HepG2 (cell line): ENCODE measurements at places on chromosomes 12 and 14. TPM values are rescaled to one million over a fixed set of nuclear protein-coding genes. Genes with fewer than 3 reads are reported as not detected.

Gene FAR2
- total RNA-seq = not detected in 2 replicates

Gene GPX2
- total RNA-seq = 674 and 839 TPM in 2 replicates

Gene MYO1H
- not detected in 2 replicates for total RNA-seq

Gene REP15
- 0.64 and 1.0 TPM in 2 replicates for total RNA-seq

- DNase-seq = no peak
- H3K4me1 ChIP-seq = no peaks in the 10 kb centered on the region
- no peaks in the 10 kb centered on the region for H3K36me3 ChIP-seq
- H3K4me3 ChIP-seq = no peak overlapping the region
- H3K27ac ChIP-seq = no peak overlapping the region
Observed at GRCh38 chr14:72000907-72001306, 68.7 kb downstream of the RGS6 start.

DNA sequence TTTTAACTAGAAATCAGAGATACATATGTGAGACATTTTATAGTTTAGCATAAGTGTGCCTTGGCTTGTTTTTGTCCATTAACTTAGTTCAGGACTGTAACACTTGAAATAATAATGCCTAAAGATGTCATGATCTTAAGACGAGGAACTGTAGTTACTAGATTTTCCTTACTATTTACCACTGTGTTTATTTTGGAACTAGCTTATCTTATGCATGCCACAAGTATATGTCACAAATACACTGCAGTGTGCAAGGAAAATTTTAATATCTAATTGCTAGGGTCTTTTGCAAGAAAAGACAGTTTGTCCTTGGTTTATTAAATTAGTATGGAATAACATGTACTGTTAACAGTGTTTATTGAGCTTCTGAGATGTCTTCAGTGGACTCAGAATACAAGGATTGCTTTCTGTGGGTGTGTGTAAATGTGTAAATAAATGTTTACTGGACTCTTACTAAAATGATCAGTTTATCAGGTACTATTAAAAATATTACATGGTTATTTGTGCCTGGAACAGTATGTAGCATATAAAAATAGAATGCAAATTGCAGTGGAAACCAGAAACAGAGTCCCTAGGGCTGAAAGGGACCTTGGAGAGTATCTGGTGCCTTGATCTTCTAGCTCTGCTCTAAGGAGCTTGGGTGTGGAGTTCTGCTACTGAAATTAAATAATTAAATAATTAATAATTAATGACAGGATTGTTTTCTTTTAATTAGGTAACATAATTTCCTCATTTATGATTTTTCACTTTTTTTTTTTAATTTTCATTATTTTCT is 58.1 kb downstream of the FGD4 start:
- H3K4me1 ChIP-seq = peaks cover 29% of the 10 kb centered on the region
- no peak overlapping the region for H3K4me3 ChIP-seq
- no peaks in the 10 kb centered on the region for H3K36me3 ChIP-seq
- no peak overlapping the region for H3K27ac ChIP-seq
- no peak for DNase-seq
- no peaks in the 10 kb centered on the region for H3K27me3 ChIP-seq

GRCh38 chr14:56715938-56716337 is 94.3 kb downstream of the OTX2 start:
- H3K27ac ChIP-seq = no peak overlapping the region
- peaks cover 13% of the 10 kb centered on the region for H3K4me1 ChIP-seq
- no peak overlapping the region for H3K4me3 ChIP-seq
- no peaks in the 10 kb centered on the region for H3K36me3 ChIP-seq
- DNase-seq = no peak

DNA sequence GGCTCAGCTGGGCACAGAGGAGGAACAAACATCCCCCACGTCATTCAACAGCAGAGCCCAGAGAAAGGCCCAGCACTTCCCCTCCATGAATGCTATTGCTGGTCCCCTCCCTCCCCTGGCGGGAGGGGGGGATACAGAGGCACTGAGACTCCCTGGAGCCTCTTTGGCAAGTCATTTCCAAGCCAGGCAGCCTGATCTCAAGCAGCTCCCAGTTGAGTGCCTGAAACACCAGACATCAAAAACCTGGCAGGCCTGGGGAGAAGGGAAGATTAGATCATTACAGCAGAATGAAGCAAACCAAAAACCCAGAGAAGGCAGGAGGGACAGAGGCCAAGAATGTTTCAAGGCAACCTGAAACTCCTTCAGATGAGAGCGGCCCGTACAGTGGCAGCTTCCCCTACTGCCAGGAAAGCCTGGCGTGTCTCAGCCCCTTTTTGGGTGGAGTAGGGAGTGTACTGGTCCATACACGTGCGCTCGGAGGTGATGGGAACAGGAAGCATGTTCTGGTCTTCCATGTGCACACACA is 92.1 kb downstream of the LRRC74A start:
- no peak overlapping the region for H3K27ac ChIP-seq
- no peak overlapping the region for H3K4me3 ChIP-seq
- H3K4me1 ChIP-seq = peaks cover 50% of the 10 kb centered on the region
- DNase-seq = no peak
- H3K27me3 ChIP-seq = peaks cover 3% of the 10 kb centered on the region; the same call in 1 of the 2 replicates

GRCh38 chr14:73283608-73284379 is 46.5 kb downstream of the PAPLN start:
- no peak overlapping the region for H3K27ac ChIP-seq
- H3K4me1 ChIP-seq = peaks cover 12% of the 10 kb centered on the region
- DNase-seq = no peak
- no peaks in the 10 kb centered on the region for H3K27me3 ChIP-seq
- H3K4me3 ChIP-seq = no peak overlapping the region

DNA sequence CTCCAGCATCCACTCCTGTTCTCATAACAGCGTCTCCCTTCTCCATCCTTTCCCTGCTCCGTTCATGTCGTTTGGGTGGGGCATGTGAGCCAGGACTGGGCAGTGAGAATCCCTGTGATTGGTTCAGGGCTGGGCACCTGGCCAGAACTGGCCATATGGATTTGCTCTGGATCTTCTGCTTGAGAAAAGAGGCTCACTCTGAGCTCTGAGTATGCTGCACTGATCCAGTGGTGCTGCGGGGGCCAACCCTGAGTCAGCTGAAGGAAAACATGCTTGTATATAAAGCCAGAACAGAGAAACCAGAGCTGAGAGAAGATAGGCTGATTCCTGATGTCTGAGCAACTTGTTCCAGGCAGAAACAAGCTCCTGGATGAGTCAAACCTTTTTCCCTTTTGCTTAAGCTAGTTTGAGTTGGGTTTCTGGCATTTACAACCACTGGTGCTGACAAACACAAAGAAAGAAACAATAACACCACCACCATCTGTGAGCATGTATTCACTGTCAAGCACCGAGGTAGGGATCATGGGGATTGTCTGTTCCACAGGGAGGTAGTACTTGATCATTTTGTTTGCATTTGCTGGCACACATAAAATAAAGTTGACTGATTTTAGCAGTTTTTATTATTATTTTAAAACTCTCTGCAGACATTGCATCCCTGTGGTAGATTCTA is 14.0 kb upstream of the HPD start:
- peaks cover 29% of the 10 kb centered on the region for H3K4me1 ChIP-seq
- no peaks in the 10 kb centered on the region for H3K36me3 ChIP-seq
- H3K27me3 ChIP-seq = no peaks in the 10 kb centered on the region
- H3K27ac ChIP-seq = peak overlapping the region; percentile 26

DNA sequence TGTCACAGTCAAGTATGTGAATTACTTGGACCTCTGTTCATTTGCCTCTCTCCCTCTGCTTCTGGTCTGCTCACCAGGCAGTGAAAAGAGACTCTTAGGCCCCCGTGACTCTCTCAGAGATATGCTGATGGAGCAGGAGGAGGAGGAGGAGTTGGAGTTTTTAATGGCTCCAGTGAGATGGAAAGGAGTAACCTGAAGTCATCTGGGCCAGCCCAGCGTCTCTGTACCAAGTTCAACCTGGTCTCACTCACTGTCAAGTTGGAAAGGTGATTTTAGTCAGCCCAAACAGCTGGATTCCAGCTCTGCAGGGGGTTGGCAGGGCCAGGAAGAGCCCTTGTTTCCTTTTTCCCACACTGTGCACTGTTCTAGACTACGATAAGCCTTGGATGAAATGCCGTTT is 48.6 kb downstream of the SH2B3 start:
- no peak overlapping the region for H3K4me3 ChIP-seq
- no peak for DNase-seq
- no peaks in the 10 kb centered on the region for H3K27me3 ChIP-seq
- peaks cover 41% of the 10 kb centered on the region for H3K36me3 ChIP-seq
- H3K27ac ChIP-seq = no peak overlapping the region

DNA sequence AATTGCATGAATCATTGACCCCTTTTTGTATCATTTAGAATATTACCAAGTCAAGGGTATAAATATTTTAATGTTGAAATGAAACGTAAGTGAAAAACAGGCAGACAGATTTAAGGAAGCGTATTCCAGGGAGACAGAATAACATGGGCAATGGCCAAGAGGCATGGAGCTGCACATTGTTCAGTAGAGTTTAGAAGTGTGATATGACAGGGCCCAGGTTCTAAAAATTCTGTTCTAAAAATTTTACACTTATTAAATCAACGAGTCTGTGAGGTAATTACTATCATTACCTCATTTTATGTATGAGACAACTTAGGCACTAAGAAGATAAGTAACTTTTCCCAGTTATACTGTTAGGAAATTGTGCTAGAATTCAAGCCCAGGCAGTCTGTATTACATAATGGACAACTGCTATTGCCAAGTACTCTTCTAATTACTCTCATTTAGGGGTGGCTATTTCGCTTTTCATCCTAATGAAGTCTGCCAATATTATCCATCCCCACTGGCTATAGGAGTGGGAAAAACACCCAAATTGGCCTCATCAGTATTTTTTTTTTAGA is 103.2 kb upstream of the NAV3 start:
- no peaks in the 10 kb centered on the region for H3K4me1 ChIP-seq
- no peaks in the 10 kb centered on the region for H3K36me3 ChIP-seq
- no peaks in the 10 kb centered on the region for H3K27me3 ChIP-seq
- DNase-seq = no peak

GRCh38 chr12:108047071-108047550 is 82.0 kb upstream of the WSCD2 start:
- no peak overlapping the region for H3K27ac ChIP-seq
- H3K4me1 ChIP-seq = no peaks in the 10 kb centered on the region
- no peaks in the 10 kb centered on the region for H3K36me3 ChIP-seq
- H3K27me3 ChIP-seq = peaks cover 4% of the 10 kb centered on the region; the same call in 2 of the 3 replicates

DNA sequence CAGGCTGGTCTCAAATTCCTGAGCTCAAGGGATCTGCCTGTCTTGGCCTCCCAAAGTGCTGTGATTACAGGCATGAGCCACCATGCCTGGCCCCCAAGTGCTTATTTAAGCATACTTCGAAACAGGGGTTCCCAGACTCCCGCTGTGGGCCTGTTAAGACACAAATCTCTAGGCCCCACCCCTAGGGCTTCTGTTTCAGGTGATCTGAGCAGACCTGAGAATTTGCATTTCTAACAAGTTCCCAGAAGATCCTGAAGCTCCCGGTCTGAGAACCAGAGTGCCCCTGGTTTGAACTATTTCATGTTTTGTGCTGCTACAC is 25.0 kb downstream of the GCH1 start:
- no peaks in the 10 kb centered on the region for H3K36me3 ChIP-seq
- H3K4me3 ChIP-seq = no peak overlapping the region
- DNase-seq = no peak
- H3K27me3 ChIP-seq = no peaks in the 10 kb centered on the region
- H3K4me1 ChIP-seq = peaks cover 32% of the 10 kb centered on the region
- H3K27ac ChIP-seq = no peak overlapping the region

DNA sequence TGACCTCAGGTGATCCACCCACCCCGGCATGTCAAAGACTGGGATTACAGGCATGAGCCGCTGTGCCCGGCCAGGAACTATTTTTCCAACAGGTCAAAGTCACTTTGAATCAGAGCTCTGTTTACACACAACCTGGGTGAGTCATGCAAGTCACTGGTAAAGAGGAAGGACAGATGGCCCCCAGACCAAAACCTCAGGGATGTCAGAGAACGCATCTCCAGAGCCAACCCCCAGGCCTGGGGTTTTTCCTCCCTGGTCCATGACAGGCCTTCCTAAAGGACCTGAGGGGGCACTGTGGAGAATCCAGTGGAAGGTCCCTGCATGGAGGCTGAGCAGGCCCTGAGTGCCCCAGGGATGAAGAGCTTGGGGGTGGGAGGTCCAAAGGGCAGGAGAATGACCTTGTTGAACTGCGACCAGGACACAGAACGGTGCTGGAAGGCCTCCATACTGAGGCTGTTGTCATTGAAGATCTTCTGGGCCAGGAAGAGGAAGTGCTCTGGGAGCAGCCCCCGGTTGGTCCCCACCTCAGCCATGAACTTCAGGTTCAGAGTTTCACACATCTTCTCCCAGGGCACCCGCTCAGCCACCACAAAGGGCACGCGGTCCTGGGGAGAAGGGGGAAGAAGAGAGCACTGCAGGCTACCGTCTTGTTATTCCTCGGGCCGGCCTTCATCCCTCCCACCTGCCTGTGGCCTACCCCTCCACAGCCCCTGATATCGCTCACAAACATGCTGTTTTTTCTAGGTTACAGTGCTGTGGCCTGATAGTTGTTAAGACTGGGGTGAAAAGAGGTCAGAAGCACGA is 9.1 kb downstream of the STAT6 start:
- H3K27ac ChIP-seq = peak overlapping the region; percentile 99
- peak overlapping the region; percentile 19; the same call in 1 of the 2 replicates for H3K4me3 ChIP-seq
- H3K36me3 ChIP-seq = peaks cover 11% of the 10 kb centered on the region; the same call in 2 of the 3 replicates
- H3K4me1 ChIP-seq = peaks cover 44% of the 10 kb centered on the region
- peak; percentile 99 for DNase-seq
- no peaks in the 10 kb centered on the region for H3K27me3 ChIP-seq

- peaks cover 5% of the 10 kb centered on the region; the same call in 1 of the 3 replicates for H3K27me3 ChIP-seq
- DNase-seq = no peak
- no peak overlapping the region for H3K4me3 ChIP-seq
- no peak overlapping the region for H3K27ac ChIP-seq
- H3K36me3 ChIP-seq = no peaks in the 10 kb centered on the region
Observed at GRCh38 chr12:128715485-128715884, 108.3 kb downstream of the SLC15A4 start.

DNA sequence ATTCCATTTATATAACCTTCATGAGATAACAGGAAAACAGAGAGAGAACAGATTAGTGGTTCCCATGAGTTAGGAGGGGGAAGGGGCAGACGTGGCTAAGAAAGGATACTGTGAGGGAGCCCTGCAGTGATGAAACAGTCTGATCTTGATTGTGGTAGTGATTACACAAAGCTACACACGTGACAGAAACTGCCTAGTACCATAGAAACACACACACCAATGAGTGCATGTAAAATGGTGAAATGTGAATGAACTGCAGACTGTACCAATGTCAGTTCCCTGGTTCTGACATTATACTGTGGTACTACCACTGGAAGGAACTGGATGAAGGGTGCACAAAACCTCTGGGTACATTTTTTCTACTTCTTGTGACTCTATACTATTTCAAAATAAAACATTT is 36.9 kb downstream of the NRDE2 start:
- H3K36me3 ChIP-seq = peaks cover 4% of the 10 kb centered on the region
- no peak for DNase-seq
- H3K27me3 ChIP-seq = no peaks in the 10 kb centered on the region
- H3K4me3 ChIP-seq = no peak overlapping the region

- no peak overlapping the region for H3K4me3 ChIP-seq
- no peak for DNase-seq
- no peak overlapping the region for H3K27ac ChIP-seq
- H3K4me1 ChIP-seq = peaks cover 43% of the 10 kb centered on the region
- no peaks in the 10 kb centered on the region for H3K36me3 ChIP-seq
Observed at GRCh38 chr14:54834081-54834480, 68.5 kb downstream of the GCH1 start.

GRCh38 chr14:94098326-94098992 is 12.1 kb upstream of the IFI27 start:
- 0 out of 3 replicates have a peak, but pooled peaks cover 6% of the 10 kb centered on the region for H3K36me3 ChIP-seq
- peaks cover 19% of the 10 kb centered on the region for H3K4me1 ChIP-seq
- no peak overlapping the region for H3K27ac ChIP-seq
- H3K4me3 ChIP-seq = no peak overlapping the region
- H3K27me3 ChIP-seq = no peaks in the 10 kb centered on the region
